ENCODE measurements at places on chromosomes 12 and 14. TPM values are rescaled to one million over a fixed set of nuclear protein-coding genes. Genes with fewer than 3 reads are reported as not detected.
A peak's percentile ranks its signal among the peaks of the same experiment; 100 is the strongest.

DNA sequence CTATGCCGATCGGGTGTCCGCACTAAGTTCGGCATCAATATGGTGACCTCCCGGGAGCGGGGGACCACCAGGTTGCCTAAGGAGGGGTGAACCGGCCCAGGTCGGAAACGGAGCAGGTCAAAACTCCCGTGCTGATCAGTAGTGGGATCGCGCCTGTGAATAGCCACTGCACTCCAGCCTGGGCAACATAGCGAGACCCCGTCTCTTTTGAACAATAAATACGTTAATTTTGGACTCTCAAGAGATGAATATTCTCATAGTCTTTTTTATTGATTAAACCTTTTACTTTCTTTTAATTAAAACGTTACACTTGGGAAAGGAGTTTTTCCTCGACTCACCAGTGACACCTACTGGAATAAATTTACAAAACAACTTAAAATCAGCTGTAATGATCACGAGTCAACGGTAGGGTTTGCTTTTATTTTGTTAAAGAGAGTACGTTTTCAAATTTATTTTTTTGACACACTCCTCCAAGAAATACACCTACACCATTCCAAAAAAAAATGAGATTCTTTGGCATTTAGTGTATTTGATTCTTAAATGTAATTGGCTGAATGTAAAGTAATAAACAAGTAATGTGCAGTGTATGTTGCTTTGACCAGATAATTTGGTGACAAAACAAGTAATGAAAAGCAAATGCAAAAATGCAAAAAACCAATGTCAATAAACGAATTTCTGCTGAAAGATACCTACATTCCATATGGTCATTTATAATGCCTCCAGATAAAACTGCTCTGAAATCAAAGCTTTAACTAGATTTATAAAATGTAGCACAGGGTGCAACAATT is 687 bp upstream of the RPS29 start:
- H3K4me1 ChIP-seq, result peaks cover 18% of the 10 kb centered on the region
- H3K27me3 ChIP-seq, result no peaks in the 10 kb centered on the region
- H3K36me3 ChIP-seq, result peaks cover 52% of the 10 kb centered on the region
- peak overlapping the region; percentile 98 for H3K27ac ChIP-seq
- DNase-seq, result peak; percentile 56

The GPR162 gene
- total RNA-seq, result not detected

The TCL1B gene
- not detected for total RNA-seq

- H3K36me3 ChIP-seq, result no peaks in the 10 kb centered on the region
- H3K27ac ChIP-seq, result no peak overlapping the region
Observed at GRCh38 chr12:116125956-116126566, 151.4 kb downstream of the MED13L start.

The PRORP gene
- 22.5 TPM for total RNA-seq

GRCh38 chr12:12046401-12046800 is 24.3 kb upstream of the BCL2L14 start:
- H3K27ac ChIP-seq, result no peak overlapping the region
- DNase-seq, result no peak
- no peak overlapping the region for H3K4me3 ChIP-seq
- H3K36me3 ChIP-seq, result no peaks in the 10 kb centered on the region

DNA sequence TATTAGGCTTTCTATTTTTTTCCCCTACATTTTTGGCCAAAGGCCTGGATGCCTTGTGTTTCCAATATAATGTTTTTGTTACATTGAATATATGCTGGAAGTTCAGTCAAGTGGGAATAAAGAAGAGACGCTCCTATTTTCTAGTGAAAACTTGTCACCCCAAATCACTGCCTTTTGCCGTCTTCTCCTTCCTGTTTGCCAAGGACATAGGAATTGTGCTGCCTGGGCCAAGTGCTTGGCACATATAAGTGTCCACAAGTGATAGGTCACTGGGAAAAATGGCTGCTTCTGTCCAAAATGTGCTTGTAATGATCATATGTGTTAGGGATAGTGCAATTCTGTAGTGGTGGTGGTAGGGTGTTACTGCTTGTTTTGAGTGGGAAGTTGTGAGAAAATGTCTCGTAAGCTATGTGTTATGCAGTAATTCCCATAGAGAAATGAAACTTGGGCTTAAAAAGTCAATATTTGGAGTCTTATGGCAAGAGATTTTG is 11.6 kb upstream of the KCNJ8 start:
- no peak overlapping the region for H3K4me3 ChIP-seq
- no peaks in the 10 kb centered on the region for H3K4me1 ChIP-seq
- DNase-seq, result no peak
- no peak overlapping the region for H3K27ac ChIP-seq
- H3K36me3 ChIP-seq, result no peaks in the 10 kb centered on the region
- H3K27me3 ChIP-seq, result no peaks in the 10 kb centered on the region

The ANKRD13A gene
- 34.5 TPM for total RNA-seq

The ARHGEF40 gene
- 16.8 TPM for total RNA-seq

GRCh38 chr14:94158239-94158883 is 15.8 kb upstream of the PPP4R4 start:
- H3K4me3 ChIP-seq, result no peak overlapping the region
- H3K4me1 ChIP-seq, result no peaks in the 10 kb centered on the region
- H3K36me3 ChIP-seq, result no peaks in the 10 kb centered on the region
- no peak for DNase-seq
- peaks cover 45% of the 10 kb centered on the region for H3K27me3 ChIP-seq
- no peak overlapping the region for H3K27ac ChIP-seq

DNA sequence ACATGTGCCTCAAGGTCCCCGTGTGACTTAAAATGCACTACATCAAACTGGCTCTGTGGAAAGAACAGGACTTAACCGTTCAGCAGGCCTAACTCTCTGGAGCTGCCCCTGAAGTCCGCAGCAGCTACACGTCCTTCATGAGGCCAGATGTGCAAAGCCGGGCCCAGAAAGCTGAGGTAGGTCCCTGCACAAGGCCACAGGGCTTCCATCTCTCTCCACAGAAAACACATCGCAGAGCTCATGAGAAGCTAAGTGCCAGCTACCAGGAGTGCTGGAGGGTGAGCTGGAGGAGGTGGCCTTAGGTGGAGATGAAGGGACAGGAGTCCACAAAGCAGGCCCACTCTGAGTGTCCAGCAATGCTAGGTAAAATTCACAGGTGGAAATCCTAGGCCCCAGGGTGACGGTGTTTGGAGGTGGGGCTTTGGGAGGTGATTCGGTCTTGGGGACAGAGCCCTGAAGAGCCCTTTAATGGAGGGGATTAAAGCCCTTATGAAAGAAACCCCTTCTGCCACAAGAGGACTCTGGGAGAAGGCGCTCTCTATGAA is 52.4 kb downstream of the VCPKMT start:
- peaks cover 55% of the 10 kb centered on the region for H3K4me1 ChIP-seq
- no peak overlapping the region for H3K4me3 ChIP-seq
- H3K27me3 ChIP-seq, result no peaks in the 10 kb centered on the region
- peaks cover 20% of the 10 kb centered on the region for H3K36me3 ChIP-seq
